Posterior vena cava (tissue), 2 donors: ENCODE measurements at places on chromosomes 4 and X. TPM values are rescaled to one million over a fixed set of nuclear protein-coding genes. Genes with fewer than 3 reads are reported as not detected.

Gene SPANXA2
- not detected for total RNA-seq

- DNase-seq: no peak
Measured at GRCh38 chr4:46954643-46955042, 38.7 kb downstream of the GABRA4 start.

Gene PRRG3
- total RNA-seq: 5.1 TPM

Gene ERAS
- total RNA-seq: not detected

DNA sequence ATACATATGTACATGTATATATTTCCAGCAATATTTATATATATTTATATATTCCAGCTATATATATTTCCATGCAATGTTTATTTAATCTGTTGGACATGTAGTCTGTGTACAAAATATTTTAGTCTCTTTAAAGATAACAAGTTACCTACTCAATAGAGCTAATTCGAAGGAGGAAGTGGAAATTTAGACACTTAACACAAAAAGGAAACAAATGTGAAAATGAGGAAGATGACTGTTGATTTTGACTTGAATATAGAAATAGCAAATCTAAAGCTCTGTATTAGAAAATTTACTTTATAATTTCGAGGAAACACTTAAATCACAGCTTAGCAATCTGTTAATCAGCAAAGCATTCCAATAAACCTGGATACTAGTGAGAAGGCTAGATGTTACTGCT lies 1064.4 kb downstream of the PCDH7 start:
- no peak for DNase-seq

GRCh38 chrX:104105330-104106262 lies 6.7 kb upstream of the ZCCHC18 start:
- no peak for DNase-seq
